ENCODE measurements at places on chromosomes 12 and 14.

DNA sequence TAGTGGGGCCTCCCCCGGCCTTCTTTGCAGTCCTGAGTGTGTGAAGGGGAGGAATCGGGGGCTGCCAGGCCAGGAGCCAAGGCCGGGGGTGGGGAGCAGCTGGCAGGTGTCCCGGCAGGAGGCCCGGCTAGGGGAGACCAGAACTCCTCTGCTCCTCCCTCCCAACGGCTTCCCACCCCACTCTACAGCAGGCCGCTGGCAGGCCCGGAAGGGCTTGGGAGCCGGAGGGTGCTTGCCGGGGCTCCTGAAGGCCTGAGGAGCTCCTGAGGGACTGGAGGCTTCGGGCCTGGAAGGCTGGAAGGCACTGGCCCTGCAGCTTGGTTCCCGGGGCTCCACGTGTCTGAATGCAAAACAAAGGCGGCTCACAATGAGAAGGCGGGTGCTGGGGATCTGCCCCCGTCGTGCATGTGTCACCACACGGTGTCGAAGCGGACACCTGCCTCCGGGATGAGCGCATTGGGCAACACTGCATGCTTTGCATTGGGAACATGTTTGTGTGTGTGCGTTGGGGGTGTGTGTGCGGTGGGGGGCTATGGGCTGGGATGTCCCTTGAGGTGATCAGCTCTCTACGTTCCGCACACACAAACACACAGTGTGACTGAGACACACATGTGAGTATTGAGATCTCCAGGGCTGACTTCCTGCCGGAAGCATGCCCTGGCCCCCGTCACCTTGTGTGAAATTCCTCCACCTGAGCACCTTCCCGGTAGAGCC, 30.9 kb upstream of the ANKRD9 start:
- DNase-seq, result no peak

DNA sequence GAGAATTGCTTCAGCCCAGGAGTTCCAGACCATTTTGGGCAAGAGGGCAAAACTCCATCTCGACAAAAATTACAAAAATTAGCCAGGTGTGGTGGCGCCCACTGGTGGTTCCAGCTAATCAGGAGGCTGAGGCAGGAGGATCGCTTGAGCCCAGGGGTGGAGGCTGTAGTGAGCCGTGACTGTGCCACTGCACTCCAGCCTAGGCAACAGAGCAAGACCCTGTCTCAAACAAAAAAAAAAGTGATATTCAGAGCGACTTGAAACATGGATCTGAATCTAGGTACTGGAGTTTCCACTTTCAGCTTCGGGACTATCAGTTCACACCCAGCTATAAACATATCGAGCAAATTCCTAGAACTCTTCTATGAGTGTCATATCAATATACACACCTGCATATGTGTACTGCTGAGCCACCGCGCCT, 16.3 kb upstream of the RNF34 start:
- no peak for DNase-seq

- DNase-seq, result no peak
These were observed 644.2 kb downstream of the NOVA1 start for GRCh38 chr14:25953532-25954139.

GRCh38 chr12:27578689-27579372, 54.8 kb downstream of the PPFIBP1 start:
- no peak for DNase-seq

- DNase-seq, result no peak
These were observed 6.9 kb upstream of the SMARCD1 start for GRCh38 chr12:50078281-50078680.

DNA sequence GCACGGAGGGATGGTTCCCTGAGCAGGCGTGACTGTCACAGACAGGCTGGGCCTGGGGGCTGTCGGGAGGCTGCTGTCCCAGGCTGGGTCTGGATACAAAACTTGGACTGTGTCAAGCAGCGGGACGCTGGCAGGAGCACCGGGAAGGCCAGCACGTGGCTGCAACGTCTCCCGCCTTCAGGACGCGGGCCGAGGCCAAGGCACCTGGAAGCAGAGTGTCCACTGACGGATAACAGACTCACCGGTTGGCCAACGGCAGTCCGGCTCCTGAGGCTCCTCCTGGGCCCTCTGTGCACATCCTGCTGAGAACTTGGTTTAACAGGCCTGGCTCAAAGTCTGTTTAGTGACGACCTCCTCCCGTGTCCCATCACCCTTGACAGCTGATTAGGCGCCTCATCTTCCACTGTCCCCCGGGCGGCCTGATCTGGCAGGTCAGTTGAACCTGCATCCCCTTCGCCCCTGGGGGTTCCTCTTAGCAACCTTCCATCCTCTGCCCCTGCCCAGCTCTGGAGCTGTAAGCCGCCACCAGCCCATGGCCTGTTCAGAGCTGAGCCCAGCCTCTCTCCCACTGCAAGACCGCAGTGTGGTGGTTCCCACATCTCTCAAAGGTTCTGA, 2.5 kb downstream of the XRCC3 start:
- no peak for DNase-seq

- DNase-seq, result no peak
These were observed 72.4 kb downstream of the ADGRD1 start for GRCh38 chr12:131025939-131026702.

DNA sequence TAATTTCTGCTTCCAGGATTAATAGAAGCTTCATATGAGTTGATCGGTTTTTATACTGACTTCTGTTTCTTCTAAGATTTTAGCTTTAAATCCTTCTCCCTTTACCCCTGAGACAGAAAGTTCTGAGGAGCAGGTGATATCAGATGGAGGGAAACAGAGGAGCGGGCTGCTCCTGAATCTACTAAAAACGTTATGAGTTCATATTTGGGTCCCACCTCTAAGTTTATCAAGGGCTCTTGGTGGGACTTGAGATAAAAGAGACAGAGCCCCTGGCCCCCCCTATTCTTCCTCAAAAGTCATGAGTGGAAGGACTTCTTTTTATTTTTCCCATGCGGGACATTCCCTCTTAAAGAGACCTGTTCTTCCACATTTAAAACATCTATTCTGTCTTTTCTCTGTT, 23.8 kb downstream of the CLEC2A start:
- DNase-seq, result no peak

DNA sequence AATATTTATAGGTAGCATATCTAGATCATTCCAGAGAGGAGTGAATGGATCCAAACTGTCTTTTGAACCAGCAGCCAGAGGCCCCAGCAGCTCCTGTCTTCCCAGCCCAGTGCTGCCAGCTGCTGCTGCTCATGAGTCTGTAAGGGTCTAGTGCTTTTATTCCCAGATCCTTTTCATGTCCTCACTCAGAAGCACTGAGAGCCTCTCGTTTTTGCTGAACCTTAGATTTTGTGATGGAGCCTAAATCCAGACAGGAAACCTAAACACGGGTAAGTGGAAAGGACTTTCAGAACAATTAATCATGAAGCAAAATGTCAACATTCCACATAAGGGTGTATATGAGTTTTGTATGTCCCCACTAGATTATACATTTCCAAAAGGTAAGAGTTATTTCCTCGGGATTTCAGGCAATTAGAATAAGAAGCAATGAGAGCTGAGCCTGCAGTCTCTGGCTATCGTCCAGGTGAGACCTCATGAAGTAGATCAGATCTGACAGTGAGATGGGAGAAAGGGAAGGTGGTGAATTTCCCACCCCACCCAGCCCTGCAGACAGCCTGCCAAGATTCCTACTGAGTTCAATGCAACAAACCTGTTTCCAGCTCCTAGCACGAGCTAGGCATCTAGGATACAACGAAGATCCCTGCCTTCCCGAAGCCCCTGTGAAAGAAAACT, 84.4 kb downstream of the NINJ2 start:
- DNase-seq, result no peak

- DNase-seq, result no peak
These were observed 57.9 kb downstream of the MARK3 start for GRCh38 chr14:103443111-103443510.

GRCh38 chr12:42539696-42540095, 49.9 kb downstream of the PRICKLE1 start:
- no peak for DNase-seq

GRCh38 chr12:69022674-69023073, 89.7 kb upstream of the CPM start:
- DNase-seq, result no peak

DNA sequence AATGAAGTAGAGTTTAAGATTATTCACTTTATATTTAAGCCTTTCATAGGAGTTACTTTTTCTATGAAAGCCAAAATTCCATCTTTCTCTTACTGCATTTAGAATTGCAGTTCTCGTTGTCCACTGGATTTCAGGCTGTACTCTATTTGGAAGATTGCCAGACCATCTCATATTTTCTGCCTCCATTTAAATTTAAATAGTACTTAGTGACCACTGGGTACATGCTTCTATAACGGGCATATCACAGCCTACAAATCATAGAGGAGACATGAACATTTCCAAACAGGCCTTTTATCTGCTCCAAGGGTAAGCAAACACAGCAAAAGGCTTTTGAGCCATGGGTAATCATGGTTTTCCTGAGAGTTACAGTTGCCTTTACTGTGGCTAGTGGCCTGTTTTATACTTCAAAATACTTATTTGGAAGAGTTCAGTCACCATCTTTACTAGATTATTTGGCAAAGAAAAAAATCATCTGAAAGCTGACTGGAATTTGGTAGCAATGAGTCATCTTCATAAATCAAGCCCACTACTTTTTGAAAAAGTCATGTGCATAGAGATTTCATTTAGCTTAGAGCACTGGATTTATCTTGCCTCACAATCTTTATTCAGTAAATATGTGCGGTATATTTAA, 15.7 kb downstream of the ANO6 start:
- no peak for DNase-seq

DNA sequence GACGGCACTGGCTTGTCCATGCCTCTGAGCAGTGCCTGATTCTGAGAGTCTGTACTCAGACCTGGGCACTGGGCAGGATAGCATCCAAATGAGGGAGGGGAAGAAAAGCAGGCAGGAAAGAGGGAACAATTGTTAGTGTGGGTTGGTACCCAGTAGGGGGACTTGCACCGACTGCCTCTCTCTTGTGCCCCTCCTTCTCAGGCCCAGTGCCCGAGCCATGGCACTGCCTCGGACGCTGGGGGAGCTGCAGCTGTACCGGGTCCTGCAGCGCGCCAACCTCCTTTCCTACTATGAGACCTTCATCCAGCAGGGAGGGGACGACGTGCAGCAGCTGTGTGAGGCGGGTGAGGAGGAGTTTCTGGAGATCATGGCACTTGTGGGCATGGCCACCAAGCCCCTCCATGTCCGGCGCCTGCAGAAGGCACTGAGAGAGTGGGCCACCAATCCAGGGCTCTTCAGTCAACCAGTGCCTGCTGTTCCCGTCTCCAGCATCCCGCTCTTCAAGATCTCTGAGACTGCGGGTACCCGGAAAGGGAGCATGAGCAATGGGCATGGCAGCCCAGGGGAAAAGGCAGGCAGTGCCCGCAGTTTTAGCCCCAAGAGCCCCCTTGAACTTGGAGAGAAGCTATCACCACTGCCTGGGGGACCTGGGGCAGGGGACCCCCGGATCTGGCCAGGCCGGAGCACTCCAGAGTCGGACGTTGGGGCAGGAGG, 2.2 kb downstream of the NAB2 start:
- no peak for DNase-seq

- DNase-seq, result no peak
These were observed 20.6 kb downstream of the MAPK1IP1L start for GRCh38 chr14:55071870-55072640.

- DNase-seq, result no peak
These were observed 45.1 kb downstream of the SSH1 start for GRCh38 chr12:108812324-108812723.

GRCh38 chr14:80428171-80428570, 216.9 kb upstream of the DIO2 start:
- no peak for DNase-seq

DNA sequence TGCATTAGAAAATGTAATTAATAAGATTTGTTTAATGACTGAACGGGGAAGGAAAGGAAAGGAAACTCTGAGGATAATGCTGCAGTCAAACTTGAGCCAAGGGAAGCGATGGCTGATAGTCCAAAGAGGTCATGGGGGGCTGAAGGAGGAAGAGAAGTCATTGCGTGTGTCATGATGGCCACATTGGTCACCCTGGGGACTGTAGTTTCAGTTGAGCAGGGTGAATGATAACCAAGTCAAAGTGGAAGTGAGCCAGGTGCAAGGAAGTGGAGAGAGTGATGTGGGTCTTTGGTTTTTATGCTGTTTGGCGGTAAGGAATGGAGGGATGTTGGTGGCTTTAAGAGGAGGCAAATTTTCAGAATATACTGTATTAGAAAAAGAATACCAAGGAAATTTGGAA, 21.6 kb downstream of the C12orf75 start:
- DNase-seq, result no peak
